Stimulated activated CD8-positive, alpha-beta memory T cell treated with anti-CD3 and anti-CD28 coated beads, Interleukin-2, amount 100 ng/mL, for 1 hour (primary cell): ENCODE measurements at places on chromosomes 4 and X.

GRCh38 chr4:168737806-168738172 lies 240.9 kb downstream of the PALLD start:
- no peak for DNase-seq

- no peak for DNase-seq
Measured at GRCh38 chrX:107154787-107155620, 36.4 kb upstream of the RBM41 start.

DNA sequence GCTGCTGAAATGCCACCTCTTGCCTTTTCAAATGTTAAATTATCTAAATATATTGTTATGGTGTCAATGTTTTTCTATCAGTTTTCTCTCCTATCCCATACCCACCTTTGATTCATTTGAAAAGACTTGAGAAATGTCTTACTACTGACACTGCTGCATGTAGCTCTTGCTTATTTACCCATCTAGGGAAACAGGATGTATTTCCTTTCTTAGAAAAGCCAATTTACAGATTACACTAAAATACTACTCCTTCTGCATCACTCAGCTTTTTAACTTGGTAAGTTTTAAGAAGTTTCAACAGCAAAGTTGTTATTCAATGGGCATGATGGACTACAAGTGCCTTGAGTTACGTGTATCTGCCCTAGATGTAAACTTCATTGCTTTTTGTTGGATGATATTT lies 13.2 kb upstream of the KCNE5 start:
- no peak for DNase-seq

DNA sequence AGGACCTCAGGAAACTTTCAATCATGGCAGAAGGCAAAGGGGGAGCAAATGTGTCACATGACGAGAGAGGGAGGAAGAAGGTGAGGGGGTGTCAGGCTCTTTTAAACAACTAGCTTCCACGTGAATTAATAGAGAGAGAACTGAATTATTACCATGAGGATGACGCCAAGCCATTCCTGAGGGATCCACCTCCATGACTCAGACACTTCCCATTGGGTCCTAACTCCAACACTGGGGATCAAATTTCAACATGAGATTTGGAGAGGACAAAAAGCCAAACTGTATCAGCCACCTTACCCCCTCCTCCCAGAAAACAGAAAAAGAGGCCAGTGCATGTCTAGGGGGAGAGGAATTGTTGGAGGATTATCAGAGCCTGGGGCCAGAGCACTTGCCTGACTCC lies 40.4 kb upstream of the LAS1L start:
- DNase-seq = no peak

GRCh38 chr4:38821739-38822138 lies 17.1 kb upstream of the TLR1 start:
- DNase-seq = no peak

GRCh38 chr4:7826176-7826908 lies 113.3 kb downstream of the AFAP1 start:
- DNase-seq = no peak

- DNase-seq = no peak
Measured at GRCh38 chrX:144732588-144732987, 514.7 kb upstream of the SPANXN1 start.

DNA sequence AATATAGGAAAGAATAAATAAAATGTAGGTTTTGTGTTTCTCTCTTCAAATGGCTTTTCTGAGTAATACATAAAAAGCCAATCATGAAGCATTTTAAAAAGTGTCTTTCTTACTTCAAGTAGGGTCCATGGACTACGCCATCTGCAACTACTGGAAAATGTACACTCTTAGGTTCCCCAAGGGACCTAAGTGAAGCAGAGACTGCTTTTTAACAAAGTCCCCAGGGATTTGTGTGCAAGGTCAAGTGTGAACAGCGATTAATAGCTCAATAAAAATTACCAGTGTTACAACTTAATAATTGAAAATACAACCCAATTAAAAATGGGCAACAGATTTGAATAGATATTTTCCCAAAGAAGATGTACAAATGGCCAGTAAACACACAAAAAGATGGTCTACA lies 84.9 kb downstream of the ARHGAP6 start:
- DNase-seq = no peak

DNA sequence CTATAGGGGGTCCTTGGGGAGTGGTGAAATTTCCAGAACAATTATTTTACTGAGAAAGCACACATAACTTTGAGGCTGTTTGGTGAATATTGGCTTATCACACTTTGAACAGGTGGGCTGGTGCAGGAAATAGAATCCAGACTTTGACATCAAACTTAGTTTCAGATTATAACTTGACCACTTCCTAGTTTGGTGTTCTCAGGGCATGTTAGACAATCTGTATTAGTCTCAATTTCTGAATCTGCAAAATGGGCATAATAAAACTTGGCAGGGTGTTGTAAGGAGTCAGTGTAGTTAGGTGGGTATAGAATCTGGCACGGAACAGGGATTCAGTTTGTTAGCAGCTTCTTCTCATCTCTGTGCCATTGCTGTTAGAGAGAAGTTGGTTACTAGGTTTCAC lies 43.3 kb upstream of the MBNL3 start:
- no peak for DNase-seq

DNA sequence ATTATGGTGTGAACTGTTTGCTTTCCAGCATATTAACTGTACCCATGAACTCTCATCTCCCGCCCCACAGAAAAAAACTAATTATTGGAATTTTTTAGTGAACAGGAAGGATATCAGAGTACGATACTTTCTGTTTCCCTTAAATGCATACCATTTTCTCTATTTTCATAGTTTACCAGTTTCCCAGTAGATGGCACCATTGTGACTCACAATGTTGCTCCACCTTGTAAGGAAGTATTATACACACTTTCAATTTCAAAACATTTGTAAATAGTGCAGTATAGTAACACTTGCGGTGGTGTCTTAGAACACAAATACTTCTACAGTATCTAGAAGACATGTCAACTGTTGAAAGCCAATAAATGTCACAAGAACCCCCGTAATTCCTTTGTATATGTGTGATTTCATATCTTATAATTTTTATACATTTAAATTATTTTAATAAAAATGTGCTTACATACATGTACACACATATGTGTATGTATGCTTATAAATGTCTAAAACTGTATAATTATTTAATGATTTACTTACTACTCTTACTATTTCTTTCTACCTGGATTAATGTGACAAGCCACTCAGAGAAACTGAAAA lies 167.3 kb downstream of the SLIT2 start:
- no peak for DNase-seq

DNA sequence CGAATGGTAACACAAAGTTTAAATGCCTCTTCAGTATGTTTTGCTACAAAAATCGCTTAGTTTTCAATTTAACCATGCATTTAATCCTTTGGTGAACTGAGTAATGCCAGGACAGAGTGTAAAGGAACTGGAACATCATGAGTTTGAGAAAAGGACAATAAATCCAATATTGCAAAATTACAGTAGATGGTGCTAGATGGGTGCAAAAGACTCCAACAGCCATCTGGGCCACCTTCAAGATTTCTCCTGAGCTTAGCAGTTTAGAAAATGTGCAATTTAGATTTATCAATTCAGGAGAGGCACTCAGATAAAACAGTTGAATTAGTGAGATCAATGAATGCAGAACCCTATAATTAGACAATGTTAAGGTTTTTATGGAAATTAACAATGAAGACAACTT lies 33.2 kb upstream of the MID1IP1 start:
- no peak for DNase-seq

- no peak for DNase-seq
Measured at GRCh38 chr4:5928274-5928673, 35.4 kb upstream of the CRMP1 start.

DNA sequence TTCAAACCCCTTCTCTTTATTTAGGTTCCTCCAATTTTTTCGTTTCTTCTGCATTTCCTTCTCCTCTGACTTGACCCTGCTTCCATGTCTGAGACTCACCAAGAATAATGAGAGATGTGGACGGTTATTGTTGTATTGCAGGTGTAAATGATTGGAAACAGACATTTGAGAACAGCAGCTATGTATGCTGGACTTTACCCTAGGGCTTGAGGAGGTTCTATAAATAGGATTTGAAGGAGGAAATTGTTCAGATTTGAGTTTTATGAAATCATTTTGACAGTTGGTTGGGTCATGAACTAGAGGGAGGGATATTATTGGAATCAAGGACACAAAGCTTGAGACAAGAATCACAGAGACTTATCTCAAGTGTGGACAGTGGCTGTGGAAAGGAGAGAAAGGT lies 614.6 kb upstream of the CPEB2 start:
- no peak for DNase-seq

- DNase-seq = no peak
Measured at GRCh38 chr4:6229095-6229494, 28.7 kb upstream of the JAKMIP1 start.

- no peak for DNase-seq
Measured at GRCh38 chr4:54384563-54384962, 155.5 kb downstream of the PDGFRA start.

- DNase-seq = no peak
Measured at GRCh38 chr4:102423375-102423774, 77.8 kb upstream of the NFKB1 start.

DNA sequence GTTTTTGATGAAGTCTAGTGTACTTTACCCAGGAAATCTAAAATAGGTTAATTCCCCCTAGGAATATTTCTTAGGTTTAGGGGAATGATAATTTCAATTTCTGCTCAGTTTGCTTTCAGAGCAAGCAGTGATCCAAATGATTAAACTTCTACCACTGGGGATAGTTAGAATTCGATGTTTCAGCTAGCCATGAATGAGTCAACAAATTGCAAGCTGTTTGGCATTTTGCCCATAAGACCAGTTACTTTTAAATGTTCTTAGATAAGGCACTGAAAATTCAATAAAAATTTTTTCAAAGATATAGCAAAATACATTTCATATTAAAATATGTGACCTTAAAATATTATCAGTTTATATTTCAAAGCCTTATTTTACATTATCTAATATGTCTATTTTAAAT lies 993.6 kb downstream of the ARAP2 start:
- DNase-seq = no peak

- DNase-seq = no peak
Measured at GRCh38 chrX:120740072-120740471, 110.2 kb upstream of the C1GALT1C1 start.

DNA sequence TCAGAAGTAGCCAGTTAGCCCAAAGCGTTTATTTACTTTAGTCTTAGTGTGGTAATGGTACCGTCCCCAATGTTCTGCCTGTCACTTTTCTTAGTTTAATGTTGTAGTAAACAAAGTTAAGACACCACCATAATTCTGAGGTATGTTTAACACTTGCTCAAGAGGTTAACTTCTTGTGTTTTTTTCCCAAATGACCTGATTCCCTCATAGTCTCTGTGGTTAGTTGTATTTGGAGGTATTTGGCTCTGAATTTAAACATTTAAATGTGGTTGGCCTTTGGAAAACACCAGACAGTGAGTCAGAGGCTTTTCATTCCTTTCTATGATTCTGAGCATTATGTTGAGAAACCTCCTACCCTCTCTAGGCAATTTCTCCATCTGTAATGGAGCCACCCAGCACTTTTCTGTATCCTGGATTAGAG lies 47.9 kb downstream of the CXCL1 start:
- no peak for DNase-seq

GRCh38 chr4:173289353-173289727 lies 44.8 kb downstream of the HMGB2 start:
- DNase-seq = no peak

GRCh38 chr4:18930487-18930886 lies 908.9 kb upstream of the LCORL start:
- DNase-seq = no peak

- DNase-seq = no peak
Measured at GRCh38 chr4:72919464-72919863, 150.1 kb downstream of the COX18 start.

- no peak for DNase-seq
Measured at GRCh38 chr4:143357161-143357845, 20.6 kb downstream of the GAB1 start.

DNA sequence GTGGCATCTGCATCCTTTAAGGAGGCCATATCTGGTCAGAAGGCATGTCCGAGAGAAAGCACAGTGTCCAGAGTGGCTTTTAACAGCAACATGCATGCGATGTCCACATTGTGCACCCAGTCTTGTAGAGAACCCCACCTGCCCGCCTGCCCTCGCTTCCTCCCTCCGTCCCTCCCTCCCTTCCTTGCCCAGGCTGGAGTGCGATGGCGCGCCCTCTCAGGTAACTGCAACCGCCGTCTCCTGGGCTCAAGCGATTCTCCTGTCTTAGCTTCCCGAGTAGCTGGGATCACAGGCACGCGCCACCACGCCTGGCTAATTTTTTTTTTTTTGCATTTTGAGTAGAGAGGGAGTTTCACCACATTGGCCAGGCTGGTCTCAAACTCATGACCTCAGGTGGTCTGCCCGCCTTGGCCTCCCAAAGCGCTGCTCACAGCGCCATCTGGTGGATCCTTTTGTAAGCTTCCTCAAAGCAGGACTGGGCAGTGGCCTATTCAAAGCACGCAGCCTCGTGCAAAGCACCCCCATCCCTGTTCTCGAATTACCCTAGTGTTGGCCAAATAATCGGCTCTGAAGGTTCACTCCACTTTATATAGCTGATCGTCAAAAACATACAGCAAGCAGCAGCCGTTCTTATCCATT lies 15.0 kb downstream of the BRCC3 start:
- DNase-seq = no peak

DNA sequence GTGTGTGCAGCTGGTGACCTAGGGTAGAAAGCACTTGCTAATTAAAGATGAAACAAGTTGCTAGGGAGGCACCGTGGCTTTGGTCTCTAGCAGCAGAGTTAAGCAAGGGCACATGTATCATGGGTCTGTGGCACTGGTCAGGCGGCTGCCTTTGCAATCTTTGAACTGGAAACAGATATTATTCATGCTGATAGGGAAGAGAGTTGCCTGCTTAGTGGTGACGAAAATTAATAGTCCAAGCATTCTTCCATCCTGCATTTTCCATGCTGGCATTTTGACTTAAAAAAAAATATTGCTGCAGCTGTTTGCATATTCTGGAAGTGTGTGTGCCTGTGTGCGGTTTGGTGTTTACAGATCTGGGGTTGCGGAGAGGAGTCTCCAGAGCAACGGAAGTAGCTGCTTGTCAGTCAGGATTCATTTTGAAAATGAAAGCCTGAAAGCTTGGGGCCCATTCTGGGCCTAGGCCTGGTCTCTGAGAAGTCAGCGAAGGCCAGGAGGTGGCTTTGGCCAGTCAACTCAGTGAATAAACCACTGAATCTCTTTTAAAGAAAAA lies 2.3 kb upstream of the SOWAHD start:
- DNase-seq = no peak

GRCh38 chr4:105546086-105546485 lies 6.3 kb upstream of the ARHGEF38 start:
- no peak for DNase-seq

DNA sequence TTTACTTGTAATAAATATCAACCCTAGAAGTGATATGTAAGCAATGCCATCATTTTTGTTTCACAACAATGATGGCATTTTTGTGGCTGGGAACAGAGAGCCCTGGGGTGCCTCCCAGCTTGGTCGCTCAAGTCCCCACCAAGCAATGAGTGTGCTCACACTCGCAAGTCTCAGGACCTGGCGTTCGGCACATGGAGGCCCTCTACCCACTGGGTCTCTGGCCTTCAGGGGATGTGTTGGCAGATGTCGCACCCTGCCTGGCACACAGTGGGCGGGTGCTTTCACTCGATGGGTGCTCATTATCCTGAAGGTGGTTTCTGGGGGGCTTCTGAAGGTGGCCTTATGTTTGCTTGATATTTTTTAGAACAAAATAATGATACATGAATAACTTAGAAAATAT lies 74.7 kb upstream of the STS start:
- DNase-seq = no peak

- no peak for DNase-seq
Measured at GRCh38 chrX:122087341-122087740, 1039.9 kb downstream of the GLUD2 start.

GRCh38 chr4:8912089-8912455 lies 40.4 kb upstream of the HMX1 start:
- no peak for DNase-seq
